Heart right ventricle (tissue), 16 donors: ENCODE measurements at places on chromosomes 5 and 9.

DNA sequence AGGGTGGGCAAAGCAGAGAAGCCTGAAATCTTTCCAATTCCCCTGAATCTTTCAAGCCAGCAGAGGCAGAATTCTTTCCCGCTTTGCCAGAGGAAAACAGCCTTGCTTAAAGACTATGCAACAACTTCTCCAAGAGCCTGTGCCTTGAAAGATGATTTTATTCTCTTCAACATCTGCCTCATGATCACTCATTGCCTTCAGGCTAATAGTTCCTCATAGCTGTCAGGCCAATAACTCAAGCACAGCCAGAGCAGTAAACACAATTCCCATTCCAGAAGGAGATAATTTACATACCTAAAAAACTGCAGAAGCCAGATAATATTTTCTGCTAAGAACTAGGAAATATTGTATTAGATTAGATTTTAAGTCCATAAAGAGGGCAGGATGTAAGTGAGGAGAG, 92.3 kb upstream of the PUM3 start:
- DNase-seq: no peak

DNA sequence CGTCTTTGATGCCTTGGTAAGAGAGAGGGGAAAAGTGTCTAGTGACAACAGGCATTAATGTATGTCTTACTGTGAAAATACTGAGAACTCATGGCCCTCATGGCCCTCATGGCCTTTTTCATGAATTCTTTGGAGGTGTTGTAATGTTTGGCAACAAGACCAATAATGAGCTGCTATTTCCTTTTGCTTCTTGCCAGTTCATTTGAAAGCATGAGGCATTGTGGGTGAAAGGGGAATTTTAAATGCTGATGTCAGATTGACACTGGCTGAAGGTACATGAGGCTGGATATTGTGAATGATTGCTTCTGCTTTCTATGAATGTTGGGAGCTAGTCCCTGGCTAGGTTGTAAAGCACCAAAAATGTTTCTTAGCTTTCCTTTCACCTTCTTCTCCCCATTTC, 79.2 kb downstream of the DOCK2 start:
- no peak for DNase-seq

GRCh38 chr9:37383876-37384746, 38.4 kb upstream of the GRHPR start:
- DNase-seq: no peak

DNA sequence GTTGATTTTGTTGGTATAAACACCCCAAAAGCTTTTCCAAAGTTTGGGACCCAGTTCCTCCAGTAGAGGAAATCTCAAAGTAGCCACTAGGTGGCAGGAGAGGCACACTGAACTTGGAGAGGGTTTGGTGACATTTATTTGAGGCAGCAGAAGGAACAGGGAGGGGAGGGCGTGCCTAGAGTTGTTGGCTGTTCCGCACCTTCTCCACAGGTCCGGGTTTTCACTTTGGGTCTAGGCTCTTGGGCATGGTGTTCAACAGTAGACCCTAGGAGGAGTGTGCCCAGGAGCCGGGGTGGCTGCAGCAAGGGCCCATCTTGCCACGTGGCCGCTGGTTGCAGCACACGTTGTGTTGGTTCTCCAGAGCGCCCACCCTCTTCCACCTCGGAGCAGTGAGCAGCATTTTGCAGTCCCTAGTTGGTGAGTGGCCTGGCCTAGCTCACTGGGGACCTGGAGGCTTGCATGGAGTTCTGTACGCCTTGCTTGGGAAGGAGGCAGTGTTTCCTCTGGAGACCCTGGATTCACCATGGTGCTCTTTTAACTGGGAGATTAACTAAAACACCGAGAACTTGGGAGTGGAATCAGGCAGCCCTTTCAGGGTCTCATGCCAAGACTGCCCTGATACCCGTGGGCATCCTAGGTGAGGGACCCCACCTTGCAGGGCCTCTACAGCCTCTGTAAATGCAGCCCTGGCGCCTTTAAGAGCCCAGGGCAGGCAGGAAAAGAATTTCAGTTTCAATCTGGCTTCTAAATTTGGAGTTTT, 28.2 kb downstream of the PTPA start:
- DNase-seq: peak; percentile 60

DNA sequence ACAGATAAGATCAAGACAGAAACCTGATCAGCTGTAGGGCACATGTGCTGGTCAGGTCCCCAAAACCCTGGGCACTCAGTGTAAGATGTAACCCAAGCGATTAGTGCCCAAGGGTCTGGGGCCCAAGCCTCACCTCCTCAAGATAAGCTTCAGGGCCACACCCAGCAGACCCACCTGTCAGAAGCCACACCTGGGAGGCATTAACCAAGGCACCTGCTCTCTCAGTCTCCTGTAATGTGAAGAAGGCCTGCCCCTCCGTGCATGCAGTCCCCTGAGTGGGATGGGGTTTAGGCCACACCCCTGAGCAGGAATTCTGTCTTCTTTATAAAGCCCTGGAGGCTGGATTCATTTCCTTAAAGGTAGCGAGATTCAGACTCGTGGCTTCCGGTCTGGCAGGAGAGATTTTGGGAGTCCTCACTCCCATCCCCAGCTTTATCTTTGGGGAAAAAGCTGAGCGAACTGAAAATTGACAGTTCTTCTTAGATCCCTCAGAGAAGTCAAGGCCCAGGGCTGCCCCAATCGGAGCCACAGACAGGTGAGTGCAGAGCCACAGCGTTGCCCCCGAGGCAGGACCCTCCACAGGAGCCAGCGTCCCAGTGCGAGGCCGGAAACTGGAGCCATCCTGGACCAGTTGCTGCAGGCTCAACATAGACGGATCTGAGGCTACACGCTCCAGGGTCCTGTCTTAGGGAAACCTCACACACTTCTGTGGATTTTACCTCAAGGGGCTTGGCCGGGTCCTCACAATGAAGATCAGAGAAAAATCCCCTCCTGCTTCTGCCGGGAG, 357.6 kb upstream of the IRX4 start:
- no peak for DNase-seq

- no peak for DNase-seq
These were observed 747 bp upstream of the UNC5A start for GRCh38 chr5:176809544-176810080.

DNA sequence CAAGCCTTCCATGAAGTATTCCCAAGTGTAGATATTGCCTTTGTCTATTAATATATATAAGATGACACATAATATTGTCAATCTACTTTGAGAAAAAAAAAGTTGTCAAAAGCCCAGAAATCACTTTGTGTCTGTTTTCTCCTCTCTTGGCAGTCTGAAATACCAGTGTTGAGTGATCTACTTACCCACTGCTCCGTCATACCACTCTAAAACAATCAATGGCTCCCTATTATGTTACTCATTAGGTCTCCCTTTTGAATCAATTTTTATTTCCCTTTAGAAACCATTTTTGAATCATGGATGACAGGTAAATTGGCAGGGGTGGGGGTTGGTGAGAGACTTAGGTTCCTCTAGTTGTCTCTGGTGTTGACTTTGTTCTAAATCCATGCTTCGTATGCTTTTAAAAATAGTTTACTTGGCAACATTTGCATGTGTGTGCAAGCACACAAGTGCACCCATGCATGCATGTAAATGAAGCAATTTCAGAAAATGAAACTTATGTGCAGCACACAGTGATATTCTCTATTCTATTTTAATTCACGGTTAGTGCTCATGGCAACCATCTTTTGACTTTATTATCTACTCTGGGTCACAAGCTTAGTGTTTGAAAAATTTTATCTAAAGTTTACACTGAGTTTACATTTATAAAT, 378.9 kb downstream of the RAB3C start:
- no peak for DNase-seq

- DNase-seq: no peak
These were observed 41.2 kb downstream of the ARHGEF37 start for GRCh38 chr5:149622466-149622865.

DNA sequence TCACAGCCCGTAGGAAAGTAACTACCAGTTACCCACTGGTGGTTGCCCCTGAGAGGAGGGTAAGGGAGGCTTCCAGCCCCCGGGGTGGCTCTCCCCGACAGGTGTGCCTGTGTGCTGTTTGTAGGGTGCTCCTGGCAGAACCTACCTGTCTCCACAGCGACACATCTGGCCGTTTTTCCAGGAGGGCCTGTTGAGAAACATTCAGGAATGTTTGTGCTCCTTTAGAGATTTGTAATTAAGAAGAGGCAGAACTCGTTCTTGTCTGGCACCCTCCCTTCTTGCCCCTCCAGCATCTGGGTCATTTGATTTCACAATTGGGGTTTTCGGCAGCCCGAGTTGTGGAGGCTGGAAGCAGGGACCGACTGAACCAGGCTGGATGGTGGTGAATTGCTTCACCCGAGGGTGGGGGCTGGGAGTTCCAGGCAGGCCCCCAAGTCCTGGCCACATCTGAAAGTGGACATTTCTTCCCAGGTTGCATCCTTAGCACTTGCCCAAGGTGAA, 74.2 kb downstream of the WWC1 start:
- DNase-seq: no peak

- no peak for DNase-seq
These were observed 4.8 kb downstream of the CHD1 start for GRCh38 chr5:98923966-98924365.

DNA sequence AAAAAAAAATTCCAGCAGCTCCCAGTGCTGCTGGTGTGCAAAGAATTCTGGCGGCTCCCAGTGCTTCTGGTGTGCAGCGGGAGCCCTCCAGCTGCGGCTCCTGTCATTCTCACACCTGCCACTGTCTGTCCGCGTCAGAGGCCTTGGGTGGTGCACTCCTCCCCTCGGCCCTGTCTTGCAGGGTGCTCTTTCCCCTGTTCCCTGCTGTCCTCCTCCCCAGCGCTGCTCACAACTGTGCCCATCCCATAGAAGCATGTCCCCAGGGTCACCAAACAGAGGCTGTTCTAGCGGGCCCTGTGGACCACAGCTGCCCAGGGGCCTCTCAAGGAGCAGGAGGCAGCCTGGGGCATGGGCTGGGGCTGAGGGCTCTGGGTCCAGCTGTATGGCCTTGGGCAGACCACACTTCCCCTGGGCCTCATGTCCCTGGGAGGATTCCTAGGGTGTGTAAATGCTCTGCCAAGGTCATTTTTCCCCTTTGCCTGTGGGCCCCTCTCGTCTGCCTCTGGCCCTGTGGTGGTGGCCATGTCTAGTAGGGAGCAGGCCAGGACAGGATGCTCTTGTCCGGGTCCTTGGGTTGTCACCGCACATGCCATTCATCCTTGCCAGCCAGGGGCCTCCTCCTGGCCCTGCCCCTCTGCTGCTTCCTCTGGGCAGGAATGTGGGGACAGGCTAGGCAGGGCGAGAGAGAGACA, 68.2 kb downstream of the PHF2 start:
- no peak for DNase-seq

DNA sequence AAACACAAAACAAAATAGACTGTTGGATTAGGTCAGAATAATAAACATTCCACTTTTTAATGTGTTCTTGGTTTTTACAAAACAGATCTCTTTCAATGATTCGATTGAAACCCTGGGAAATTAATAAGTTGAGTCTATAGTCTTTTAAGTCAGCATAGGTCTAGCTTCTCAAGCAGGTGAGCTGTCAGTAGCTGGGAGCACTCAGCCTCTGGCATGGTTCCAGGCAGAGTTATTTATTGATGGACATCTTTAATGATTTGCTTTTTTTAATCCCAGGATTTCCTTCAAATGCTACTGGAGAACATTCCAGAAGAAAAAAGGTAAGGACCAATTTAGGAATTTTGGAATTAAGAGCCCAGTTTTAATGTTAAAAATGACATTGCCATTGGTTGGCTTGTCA, 241.0 kb downstream of the AOPEP start:
- DNase-seq: no peak

DNA sequence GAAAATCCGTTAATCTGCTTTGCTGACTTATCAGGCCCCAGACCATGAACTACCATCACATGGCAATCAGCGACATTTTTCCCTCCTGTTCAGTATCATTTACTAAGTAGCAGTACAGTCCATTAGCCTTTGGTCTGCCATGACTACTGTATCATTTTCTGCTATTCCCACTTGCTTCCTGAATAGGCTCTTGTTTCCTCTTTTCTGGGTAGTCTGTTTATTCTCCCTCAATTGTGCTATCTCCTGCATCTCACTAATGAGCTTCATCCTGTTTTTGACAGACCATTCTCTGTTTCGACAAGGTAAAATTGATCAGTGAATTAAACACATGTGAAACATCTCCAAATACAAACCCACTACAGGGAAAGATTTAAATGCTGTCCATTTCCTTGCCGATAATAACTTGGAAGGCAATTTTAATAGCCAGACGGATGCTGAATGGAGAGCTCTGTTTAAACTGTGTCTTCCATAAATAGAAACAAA, 263.5 kb upstream of the ANKRD55 start:
- no peak for DNase-seq

- DNase-seq: no peak
These were observed 824 bp downstream of the TMEM245 start for GRCh38 chr9:109118808-109119438.

GRCh38 chr5:1820381-1820780, 19.2 kb downstream of the NDUFS6 start:
- no peak for DNase-seq

DNA sequence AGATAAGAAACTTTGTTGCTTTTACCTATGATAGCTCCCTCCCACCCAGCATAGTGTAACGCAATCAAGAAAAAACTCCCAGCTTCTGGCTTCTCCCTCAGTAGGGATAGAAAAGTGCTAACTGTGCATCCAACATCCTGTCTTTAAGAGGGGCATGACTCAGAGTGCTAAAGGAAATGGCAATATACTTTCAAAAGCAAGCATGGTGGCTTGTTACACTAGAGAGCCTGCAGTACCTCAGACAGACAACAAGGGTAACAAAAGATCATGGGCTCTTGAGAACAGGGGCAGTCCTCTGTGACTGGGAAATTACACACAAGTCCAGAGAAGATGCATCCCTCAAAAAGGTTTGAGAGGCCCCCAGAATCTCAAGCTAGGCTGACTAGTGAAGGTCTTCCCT, 37.8 kb downstream of the PRELID2 start:
- DNase-seq: no peak

DNA sequence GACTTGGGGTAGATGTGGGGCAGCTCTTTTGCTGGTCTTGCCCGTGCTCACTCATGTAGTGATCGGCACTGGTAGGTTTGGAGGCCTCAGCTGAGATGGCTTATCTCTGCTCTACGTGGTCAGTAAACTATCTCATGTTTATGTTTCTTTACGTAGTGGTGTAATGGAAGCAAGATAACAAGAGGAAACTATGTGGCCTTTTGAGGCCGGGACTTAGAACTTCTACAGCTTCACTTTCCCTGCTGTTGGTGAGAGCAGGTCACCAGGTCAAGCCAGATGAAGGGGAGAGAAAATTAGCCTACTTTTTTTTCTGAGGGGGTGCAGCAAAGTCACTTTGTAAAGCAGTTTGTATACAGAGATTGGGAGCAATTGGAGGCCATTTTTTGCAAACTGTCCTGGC, 8.5 kb downstream of the FOCAD start:
- DNase-seq: no peak

DNA sequence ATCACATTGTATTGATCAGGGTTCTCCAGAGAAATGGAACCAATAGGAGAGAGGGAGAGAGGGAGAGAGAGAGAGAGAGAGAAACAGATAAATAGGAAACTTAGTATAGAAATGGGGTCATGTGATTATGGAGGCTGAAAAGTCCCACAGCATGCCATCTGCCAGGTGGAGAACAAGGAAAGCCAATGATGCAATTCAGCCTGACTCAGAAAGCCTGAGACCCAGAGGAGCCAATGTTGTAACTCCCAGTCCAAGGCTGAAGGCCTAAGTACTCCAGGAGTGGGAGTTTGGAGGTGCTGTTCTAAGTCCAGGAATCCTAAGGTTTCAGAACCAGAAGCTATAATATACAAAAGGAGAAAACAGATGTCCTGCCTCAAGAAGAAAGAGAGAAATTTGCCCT, 48.4 kb upstream of the ISOC1 start:
- no peak for DNase-seq
